ENCODE measurements at places on chromosomes 6 and 20.

DNA sequence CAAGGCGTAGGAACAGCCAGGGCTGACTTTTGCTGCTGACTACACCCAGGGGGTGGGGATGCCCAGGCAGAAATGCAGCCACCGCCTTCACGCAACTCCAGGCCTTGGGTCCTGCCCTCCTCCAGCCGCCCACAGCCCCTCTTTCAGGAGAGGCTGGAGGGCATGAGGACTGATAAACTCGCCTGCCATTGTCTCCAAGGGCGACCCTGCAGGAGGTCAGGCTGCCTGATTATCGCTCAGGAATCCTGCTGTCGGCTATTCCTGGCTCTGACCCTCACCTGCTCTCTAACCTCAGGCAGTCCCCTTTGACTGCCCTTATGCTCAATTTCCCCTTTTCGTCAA lies 62.0 kb upstream of the HDDC2 start:
- DNase-seq, result no peak

- DNase-seq, result no peak
Observed at GRCh38 chr6:107965746-107966145, 7.7 kb upstream of the SEC63 start.

GRCh38 chr6:131629651-131630050 lies 1.6 kb upstream of the MED23 start:
- DNase-seq, result no peak

DNA sequence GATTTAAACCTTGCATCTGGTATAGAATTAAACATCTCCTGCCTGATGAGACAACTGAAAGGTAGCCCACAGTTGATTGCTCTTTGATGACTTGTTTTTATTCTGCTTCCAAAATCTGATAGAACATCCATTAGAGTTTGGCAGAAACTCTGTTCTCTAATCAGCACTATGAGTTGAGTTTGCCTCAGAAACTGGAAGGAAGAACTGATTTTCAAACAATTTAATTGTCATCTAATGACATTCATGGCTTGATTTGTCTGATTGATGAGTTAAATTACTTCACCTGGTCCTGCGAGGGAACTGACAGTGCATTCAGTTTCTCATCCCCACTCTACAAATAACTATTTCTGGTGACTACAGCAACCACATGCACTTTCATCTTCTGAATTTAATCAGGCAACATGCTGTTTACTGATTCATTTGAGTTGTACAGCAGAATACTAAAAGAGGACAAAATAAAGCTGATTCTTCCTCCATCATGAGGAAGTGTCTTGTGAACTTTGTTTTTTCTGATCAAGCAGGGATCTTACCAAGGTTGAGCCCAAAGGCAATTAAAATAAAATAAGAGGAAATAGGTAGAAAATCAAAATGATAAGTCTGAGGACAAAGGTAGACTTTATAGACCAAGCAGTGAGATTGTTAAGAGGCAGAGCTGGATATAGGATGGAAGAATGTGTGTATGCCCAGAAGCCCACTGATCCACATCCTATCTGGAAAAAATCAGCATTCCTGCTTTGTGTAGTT lies 15.7 kb upstream of the MRAP2 start:
- no peak for DNase-seq

DNA sequence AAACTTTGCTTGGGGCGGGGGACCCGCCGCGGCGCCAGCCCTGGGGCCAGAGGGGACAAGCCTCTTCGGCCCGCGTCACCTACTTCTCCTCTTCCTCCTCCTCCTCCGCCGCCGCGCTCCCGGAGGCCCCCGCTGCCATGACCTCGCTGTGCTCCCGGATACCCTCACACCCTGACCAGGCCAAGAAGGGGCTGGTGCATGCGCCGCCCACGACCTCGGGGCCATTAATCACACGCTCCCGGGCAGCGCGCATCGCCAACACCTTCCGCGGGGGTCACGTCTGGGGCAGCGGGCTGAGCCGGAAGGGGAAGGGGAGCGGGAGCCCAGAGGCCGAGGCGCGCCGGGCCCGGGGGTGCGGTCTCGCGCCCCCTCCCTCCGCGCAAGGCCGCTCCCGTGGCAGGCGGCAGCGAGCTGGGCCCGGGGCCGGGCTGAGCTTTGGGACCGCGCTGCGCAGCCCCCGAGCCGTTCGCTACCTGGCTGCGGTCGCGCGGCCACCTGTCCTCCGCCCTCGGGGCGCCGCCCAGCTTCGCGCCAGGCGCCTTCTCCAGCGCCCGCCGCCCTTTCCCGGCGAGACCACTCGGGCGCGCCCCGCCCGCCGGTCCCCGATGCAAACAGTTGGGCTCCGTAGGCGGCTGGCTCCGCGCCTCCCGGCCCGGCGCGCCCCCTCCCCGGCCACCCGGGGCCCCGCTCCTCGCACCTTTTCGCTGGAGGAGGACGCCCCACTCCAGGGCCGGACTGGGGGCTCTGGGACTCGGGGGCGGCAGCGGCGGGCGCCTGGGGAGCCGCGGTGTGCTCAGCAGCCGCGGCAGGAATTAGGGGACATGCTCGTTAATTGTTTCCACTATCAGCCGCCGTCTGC lies 575 bp upstream of the CNR1 start:
- DNase-seq, result no peak

DNA sequence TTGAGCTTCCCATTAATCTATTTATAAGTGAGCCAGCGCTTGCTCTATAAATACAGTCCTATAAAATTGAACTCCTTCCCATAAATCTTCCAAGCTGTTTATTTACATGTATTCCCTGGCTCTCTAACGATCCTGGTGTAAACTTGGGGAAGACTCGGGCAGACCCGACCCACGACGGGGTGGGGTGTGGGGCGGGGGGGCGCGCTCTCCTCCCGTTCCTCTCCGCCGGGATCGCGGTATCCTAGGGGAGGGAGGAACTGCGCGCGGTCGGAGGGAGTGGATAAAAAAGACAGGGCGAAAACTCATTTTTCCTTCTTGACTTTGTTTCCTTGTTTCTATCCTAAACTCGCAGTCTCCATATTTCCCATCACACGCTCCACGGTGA lies 31.1 kb downstream of the TFAP2B start:
- no peak for DNase-seq

- DNase-seq, result no peak
Observed at GRCh38 chr6:130841128-130841728, 14.0 kb downstream of the SMLR1 start.

DNA sequence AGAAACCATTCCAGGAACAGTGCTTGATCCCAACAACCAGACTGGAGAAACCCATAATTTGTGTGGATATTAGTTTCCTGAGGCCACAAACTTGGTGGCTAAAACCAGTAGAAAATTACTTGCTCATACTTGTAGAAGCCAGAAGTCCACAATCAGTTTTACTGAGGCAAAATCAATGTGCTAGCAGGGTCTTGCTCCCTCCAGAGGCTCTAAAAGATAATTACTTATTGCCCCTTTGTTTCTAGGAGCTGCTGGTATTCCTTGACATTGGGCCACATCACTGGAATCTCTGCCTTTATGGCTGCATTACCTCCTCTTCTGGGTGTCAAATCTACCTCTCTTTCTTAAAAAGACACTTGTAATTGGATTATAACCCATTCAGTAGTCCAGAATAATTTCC lies 142.2 kb upstream of the SAMD5 start:
- DNase-seq, result no peak

- DNase-seq, result no peak
Observed at GRCh38 chr6:34553146-34553545, 3.0 kb downstream of the SPDEF start.

DNA sequence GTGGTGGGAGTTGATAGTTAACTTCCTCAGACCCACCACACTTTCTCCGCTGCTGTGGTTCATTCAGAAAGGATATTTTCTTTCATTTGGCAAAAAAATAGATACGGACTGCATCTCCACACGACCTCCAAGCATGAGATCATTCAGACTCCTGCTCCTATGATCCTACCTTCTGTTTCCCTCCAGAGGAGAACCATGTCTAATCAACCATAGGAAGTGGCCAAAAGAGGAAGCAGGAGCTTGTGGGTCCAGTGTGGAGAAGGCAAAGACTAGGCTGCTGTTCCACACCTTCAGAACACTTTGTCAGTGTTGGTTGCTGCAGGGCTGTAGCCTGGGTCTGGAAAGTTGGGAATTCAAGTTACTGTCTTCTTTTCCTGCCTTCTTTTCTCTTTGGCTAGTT lies 10.6 kb upstream of the KIF13A start:
- DNase-seq, result no peak

DNA sequence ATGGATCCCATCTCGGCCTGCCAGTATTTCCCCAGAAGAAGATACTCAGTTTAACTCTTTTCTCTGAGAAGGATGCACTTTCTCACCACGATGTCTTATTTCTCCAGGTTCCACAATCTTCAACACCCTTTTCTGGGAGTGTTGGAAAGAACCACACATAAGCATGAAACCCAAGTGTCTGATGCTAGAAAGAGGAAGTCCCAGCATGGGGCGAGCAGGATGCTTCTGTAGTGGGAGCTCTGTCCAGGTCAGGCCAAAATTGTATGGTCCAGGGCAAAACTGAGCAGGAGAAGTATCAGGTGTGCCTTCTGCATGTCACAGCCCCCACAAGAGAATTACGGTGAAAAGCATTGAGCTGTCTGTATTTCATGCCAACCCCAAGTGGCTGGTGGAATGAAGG lies 11.0 kb downstream of the TREM1 start:
- DNase-seq, result no peak

DNA sequence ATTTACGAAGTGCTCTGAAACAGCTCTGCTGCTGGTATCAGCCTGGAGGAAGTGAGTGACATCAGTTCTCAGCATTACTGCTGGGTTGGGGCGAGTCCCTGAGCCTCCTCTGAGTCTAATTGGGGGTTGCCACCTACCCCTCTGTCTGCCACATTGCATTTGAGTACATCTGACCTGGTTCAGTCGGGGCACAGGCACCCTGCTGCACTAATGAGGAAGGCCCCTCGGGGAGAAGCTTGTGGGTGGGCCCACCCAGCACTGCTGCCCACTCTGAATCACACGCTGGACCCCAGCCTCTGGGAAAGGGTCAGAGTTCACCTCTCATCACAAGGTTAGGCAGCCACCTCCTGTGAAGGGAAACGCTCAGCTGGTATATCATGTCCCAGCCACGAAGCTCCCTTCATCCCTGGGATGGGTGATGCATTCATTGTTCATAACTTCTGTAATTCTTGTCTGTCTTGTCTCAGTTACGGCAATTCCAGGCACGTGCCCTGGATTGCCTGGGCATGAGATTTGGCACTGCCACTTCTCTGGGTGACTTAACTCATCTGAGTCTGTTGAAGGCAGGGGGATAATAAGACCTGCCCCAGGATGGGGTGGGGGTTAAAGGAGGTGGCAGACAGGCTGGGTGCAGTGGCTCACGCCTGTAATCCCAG lies 13.3 kb downstream of the DNMT3B start:
- no peak for DNase-seq

DNA sequence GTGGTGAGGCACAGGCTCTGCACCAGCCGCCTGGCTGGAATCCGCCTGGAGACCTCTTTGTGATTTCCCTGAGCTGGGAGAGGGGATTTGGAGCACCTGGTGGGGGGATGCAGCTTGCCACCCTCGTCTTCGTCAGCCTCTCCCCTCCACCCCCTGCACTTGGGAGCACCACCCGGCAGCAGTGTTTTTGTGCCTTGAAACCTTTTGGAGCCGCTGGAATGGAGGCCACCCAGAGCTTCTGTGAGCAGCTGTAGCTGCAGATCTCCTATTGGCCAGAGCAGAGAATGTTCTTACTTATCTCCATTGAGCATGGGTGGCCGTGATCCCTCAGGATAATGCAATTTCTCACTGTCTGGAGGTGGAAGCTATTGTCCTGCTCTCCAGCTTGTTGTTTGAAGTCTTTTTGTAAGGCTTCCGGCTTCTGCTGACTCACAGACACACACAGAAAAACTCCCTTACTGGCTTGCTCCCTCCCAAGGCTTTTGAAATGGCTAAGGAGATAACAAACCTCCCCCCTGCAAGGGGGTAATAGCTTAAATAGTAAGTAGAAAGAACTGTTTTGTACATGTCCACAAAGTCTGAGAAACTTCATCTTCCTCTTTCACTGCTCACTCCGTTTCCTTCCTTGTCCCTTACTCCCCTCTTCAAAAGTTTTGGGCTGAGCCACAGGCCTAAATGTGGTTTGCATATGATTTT lies 271.2 kb downstream of the PRL start:
- DNase-seq, result no peak

DNA sequence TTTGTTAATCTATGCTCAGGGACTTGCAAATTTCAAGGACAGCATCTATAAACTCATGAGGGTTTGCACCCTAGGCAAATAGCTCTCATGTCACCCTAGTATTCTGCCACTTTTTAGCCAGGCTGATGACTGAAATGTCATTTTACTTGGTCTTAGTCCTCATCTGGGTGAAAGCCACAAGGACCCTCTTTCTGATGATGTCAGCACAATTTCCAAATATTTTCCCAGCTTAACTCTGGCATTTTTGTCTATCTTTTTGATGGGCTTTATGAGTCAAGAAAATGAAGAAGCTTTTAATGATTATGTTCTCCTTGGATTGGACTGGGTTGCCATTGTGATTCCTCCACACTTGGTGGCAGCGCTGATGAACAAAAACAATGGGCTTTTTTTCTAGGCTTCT lies 420.1 kb upstream of the BTBD3 start:
- DNase-seq, result no peak

- no peak for DNase-seq
Observed at GRCh38 chr6:146224988-146225387, 196.1 kb downstream of the GRM1 start.

- DNase-seq, result peak; percentile 11
Observed at GRCh38 chr6:89952686-89953085, 58.4 kb downstream of the GJA10 start.

DNA sequence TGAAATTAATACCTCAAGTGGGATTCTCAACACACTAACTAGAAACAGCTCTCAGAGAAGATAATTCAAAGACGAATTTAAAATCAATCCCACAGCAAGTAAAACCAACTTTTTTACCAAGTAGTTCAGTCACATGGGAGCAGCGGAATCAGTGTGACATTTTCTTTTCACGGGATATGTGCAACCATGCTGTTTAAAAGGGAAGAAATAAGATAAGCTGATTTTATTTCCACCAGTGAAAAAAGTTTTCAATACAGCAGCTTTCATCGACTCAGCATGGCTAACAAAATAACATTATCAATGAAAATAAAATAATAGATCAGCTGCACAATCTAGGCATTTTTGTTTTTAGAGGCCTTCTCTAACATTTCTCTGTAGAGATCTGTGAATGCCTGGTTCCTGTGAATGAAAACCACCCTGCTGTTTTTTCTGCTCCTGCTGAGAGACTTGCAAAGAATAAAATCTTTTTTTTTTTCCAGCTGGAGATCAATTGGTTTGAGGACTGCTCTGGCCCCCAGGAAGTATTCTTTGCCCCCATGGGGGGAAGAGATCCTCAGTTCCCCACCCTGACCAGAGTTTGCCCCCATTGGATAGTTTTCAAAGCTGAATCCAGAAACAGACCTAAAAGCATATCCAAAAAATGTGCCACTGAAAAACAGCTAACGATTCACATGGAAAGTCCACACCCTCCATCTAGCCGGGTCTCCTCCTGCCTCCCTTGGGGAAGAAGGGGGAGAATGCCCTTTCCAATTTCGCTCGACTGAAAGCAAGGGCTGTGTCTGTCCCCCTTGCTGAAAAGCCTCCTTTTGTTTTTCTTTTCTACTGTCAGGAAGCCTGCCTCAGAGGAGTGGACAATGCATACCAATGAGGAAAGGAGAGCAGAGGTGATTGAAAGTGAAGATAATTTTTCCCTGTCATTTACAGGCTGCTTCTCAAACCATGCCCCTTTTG lies 317.6 kb downstream of the PRKN start:
- DNase-seq, result no peak
